ENCODE measurements at places on chromosomes 12 and 14.

- no peak for DNase-seq
These were observed 139.2 kb downstream of the KICS2 start for GRCh38 chr12:64082866-64083268.

- DNase-seq = no peak
These were observed 12.1 kb downstream of the BMAL2 start for GRCh38 chr12:27344760-27345159.

- no peak for DNase-seq
These were observed 4.8 kb downstream of the HIP1R start for GRCh38 chr12:122839907-122840554.

DNA sequence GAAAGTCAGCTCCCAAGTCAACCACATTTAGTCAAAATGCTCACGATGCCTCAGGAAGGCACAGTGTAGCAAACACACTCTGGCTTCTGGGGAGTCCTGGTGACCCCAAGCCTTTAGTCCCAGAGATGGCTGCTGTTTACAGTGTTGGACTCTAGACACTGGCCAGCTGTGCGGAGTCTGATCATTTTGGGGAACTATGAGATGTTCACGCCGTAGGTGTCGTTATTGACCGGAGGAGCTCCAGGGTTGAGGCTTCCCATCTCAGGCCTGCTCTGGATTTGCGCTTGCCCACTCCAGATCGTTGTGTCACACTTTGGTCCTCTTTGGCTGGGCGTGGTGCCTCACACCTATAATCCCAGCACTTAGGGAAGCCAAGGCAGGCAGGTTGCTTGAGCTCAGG lies 27.7 kb downstream of the BRI3BP start:
- DNase-seq = no peak

DNA sequence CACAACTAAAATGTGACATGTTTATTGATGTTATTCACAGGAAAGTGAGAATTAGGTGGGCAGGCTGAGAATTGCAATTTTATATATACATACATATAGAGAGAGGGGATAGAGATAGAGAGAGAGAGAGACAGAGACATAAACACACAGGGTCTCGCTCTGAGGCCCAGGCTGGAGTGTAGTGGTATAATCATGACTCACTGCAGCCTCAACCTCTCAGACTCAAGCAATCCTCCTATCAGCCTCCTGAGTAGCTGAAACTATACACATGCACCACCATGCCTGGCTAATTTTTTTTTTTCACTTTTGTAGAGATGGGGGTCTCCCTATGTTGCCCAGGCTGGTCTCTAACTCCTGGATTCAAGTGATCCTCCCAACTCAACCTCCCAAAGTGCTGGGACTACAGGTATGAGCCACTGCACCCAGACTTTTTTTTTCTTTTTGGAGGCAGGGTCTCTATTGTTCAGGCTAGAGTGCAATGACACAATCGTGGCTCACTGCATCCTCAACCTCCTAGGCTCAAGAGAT lies 49.1 kb downstream of the R3HDM2 start:
- DNase-seq = no peak

DNA sequence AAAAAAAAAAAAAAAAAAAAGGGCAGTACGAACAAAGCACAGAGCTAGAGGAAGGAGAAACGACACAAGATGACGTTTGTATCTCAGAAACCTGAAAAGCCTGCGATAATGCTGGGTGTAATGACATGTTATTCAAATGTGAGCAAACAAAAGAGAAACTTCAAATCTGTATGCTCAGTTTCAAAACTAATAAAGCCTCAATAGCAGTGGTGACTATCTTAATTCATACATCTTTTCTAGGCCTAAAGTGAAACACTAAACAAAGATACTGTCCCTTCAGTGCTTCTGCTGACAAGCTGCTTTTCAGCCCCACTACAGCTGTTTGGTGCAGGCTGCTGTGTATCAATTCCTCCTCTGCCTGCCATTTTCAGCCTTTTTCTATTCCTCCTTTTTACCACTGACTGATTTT lies 15.8 kb downstream of the ITPR2 start:
- no peak for DNase-seq

Data from endothelial cell (in vitro differentiated cells).